NCI-H146 (cell line): ENCODE measurements at places on chromosomes 13 and 19.

- DNase-seq: peak; percentile 31
These were observed 24.4 kb downstream of the FAM124A start for GRCh38 chr13:51246418-51247277.

- DNase-seq: peak; percentile 66
These were observed 29.2 kb downstream of the COG6 start for GRCh38 chr13:39684531-39685137.

DNA sequence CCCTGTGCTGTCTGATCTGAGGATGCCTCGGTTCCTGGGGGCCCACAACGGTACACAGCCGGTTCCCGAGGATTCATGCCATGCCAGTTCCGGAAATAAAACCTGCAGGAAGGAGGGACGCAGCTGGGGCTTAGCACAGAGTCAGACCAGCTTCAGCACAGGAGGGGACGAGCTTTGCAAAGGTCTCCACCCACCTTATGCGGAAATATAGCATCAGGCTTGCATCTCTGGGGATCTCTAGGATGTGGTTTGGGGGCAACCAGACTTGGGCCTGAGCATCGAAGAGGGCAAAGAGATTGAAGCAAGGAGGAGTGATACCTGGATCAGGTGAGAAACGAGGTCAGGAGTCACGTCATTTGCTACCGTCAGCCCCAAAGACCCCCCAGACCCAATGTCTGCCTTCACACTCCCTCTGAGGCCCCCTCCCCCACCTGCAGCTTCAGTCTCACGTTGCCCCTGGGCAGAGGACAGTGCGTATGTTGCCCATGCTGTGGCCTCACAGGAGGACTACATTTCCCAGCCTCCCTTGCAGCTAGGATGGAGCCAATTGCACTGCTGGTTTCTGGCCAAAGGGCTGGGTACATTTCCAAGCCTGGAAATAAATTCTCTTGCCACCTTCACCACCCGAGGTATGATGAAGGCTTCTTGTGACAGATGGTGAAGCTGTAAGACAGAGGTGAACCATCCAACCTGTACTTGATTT lies 12.1 kb downstream of the TYK2 start:
- DNase-seq: no peak

DNA sequence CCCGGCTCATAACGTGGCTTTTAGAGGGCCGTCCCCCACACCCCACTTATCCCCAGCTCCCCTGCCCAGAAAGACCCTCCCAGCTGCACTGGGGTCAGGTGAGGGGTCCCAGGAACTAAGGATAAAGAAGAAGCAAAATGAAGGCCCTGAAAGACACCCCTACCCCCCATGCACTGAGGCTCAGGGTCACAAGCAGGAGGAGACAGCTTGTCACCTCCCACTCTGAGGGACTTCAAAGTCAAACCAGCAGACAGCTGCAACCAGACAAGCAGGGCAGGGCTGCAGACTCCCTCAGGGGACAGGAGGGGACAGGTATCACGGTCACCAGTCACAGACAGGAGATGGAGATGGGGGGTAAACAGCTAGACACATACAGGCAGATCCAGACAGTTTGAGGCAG lies 6.1 kb upstream of the NANOS3 start:
- no peak for DNase-seq

DNA sequence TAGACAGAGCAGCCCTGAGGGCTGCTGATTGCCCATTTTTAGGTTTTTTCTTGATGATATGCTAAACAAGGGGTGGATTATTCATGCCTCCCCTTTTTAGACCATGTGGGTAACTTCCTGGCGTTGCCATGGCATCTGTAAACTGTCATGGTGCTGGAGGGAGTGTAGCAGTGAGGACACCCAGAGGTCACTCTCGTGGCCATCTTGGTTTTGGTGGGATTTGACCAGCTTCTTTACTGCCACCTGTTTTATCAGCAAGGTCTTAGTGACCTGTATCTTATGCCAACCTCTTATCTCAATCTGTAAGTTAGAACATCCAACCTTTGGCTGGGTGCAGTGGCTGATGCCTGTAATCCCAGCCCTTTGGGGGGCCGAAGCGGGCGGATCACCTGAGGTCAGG lies 148.0 kb downstream of the PTPRS start:
- no peak for DNase-seq

DNA sequence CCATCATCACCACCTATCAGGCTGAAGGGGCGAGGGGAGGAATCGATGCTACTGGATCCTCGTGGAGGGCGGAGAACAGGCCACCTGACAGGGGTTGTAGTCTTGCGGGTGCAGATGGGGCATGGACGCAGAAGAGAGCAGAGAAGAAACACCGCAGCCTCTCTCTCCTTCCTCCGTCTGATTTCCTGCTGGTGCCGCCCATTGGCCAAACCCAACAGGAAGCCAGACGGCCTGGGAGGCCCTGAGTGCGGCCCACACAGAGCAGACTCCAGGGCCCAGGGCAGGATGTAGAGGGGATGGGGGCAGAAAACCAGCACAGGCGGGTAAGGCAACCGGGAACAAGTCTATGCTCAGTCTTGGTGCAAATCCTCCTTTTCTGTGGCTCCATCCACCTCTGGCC lies 15.4 kb downstream of the CEBPA start:
- DNase-seq: no peak

DNA sequence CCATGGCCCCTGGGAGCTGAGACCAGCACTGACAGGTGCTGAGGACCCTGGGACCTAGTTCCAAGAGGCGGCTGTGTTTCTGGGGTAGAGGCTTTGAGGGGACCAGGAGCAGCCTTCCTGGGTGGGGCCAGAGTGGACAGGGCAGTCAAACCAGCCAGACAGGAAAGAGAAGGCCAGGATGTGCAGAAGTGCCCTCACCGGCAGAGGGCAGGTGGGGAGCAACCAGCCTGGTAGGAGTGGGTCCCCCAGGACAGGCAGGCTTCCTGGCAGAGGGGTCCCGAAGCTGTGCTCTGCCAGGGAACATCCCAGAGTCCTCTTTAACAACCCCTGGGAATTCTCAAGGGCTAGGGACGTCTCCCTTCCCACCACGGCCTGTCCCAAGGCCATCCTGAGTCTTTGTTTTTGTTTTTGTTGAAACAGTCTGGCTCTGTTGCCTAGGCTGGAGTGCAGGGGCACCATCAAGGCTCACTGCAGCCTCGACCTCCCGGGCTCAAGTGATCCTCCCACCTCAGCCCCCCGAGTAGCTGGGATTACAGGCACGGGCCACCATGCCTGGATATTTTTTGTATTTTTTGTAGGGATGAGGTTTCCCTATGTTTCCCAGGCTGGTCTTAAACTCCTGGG lies 3.0 kb upstream of the HIPK4 start:
- DNase-seq: no peak

GRCh38 chr13:26558987-26559386 lies 1.5 kb downstream of the WASF3 start:
- peak; percentile 4 for DNase-seq

DNA sequence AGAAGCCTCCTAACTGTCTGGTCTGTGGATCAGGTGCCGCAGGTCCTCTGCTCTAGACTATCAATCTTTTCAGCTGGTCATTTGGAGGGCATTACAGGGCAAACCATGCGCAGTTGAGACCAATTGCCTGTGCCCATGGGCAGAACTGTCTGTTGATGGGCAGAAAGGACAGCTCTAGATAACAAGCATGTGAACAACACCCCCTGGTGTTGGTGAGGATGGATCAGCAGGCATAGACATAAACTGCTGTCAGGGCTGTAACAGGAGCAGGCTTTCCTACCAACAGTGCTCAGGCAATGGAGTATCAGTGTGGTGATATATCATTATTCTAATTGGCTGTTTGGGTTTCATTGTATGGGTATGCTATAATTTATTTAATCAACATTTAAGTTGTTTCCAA lies 104.7 kb upstream of the KL start:
- DNase-seq: peak; percentile 76

DNA sequence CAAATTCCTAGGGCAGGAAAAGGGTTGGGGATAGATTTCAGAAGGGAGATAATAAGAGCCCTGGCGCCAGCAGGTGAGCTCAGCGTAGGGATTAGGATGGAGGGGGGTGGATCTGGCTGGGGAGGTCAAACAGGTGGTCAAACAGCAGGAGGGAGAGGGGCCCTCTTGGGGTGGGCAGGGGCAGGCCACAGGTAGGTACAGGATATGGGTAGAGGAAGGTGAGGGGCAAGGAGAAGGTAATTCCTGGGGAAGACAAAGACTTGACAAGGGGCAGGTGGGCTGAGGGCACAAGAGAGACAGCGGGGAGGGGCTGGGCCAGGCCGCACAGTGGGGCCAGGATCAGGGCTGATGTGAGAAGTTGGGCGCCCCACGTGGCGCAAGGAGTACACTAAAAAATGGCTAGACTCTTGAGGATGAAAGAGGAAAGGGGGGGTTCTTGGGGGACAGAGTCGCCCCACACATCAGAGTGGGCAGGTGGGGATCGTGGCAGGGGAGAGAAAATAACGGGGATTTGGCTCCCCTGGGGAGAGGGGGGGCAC lies 713 bp downstream of the KRI1 start:
- peak; percentile 85 for DNase-seq

- no peak for DNase-seq
These were observed 39.1 kb upstream of the SLC7A9 start for GRCh38 chr19:32908641-32909190.

GRCh38 chr19:28492201-28492600 lies 720.8 kb downstream of the UQCRFS1 start:
- no peak for DNase-seq

DNA sequence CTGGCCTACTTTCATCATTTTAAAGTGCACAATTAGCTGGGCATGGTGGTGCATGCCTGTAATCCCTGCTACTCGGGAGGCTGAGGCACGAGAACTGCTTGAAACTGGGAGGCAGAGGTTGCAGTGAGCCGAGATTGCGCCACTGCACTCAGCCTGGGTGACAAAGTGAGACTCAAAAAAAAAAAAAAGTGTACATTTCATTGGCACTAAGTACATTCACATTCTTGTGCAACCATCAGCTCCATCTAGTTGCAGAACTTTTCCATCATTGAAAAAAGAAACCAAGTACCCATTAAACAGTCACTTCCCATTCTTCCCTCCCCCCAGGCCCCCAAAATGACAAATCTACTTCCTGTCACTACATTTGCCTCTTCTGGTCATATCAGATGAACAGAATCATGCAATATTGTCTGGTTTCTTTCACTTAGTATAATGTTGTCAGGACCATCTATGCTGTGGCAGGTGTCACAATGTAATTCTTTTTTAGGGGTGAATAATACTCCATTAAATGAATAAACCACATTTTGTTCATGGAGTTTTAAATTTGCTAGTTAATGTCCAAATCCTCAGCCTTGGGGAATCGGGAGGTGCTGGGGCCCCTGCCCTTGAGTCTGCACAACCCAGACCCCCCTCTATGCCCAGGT lies 7.4 kb upstream of the SIGLEC11 start:
- no peak for DNase-seq

GRCh38 chr19:49801966-49802661 lies 11.0 kb downstream of the FUZ start:
- DNase-seq: no peak

GRCh38 chr19:51135004-51135403 lies 7.1 kb upstream of the SIGLEC7 start:
- DNase-seq: no peak

DNA sequence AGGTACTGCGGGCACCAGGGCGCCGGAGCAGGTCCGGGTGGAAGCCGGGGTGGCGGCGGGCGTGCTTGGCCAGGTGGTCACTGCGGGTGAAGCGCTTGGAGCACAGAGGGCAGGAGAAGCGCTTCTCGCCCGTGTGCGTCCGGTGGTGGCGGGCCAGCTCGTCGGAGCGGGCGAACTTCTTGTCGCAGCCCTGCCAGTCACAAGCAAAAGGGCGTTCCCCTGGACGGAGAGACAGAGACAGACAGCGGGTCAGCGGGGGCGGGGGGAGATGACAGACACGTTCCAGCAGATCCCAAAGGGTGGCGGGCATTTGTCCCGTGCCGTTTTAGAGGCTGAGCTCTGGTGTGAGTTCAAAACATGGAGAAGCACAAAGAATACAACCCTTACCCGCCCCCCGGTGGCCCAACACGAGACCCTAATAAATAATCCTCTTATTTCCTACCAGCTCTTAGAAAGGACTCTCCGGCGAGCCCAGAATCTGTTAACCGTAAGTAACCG lies 6.3 kb upstream of the REXO1 start:
- no peak for DNase-seq

GRCh38 chr13:26253262-26253786 lies 605 bp upstream of the CDK8 start:
- no peak for DNase-seq

- DNase-seq: no peak
These were observed 2.3 kb upstream of the ADAMTS10 start for GRCh38 chr19:8612807-8613171.

- no peak for DNase-seq
These were observed 5.4 kb upstream of the IPO5 start for GRCh38 chr13:97948041-97948440.

DNA sequence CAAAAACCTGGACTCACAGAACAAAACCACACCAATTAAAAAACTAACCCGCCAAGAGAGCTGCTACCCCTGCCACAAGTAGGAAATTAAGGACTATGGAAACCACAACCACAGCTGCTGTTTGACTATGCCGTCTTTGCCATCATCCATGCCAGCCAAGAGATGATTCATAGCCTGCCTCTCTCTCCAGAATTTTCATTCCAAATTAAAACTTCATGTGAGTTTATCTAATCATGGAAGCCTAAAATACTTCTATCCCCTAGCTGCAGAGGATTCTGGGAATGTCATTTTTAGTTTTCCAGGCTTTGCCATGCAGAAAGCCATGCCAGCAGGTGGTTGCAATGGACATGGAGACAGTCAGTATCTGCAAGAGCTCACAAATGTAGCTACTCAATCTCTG lies 27.6 kb upstream of the GTF2F2 start:
- DNase-seq: no peak
